ENCODE measurements at places on chromosomes 11 and 22.

- no peak for DNase-seq
These were observed 25.4 kb downstream of the PDGFB start for GRCh38 chr22:39219071-39220039.

- DNase-seq, result no peak
These were observed 28.9 kb upstream of the SLC25A1 start for GRCh38 chr22:19207401-19207808.

DNA sequence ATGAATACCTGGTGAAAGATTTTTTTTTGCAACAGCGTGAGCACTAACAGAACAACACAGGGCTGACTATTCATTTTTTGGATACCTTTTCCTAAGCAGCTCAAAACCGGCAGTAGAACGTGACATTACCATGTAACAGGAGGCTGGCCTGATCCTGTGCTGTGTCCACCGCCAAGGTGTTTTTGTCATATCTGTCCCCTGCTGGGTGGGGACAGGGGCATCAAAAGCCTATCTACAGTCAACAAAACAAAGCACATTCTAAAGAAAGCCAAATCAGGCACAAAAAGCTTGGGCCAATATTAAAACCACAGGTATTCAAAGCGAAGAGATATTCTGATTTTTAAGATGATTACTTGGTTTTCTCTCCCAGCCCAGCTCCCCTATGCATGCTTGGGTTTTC lies 151.2 kb downstream of the LRRC4C start:
- no peak for DNase-seq

DNA sequence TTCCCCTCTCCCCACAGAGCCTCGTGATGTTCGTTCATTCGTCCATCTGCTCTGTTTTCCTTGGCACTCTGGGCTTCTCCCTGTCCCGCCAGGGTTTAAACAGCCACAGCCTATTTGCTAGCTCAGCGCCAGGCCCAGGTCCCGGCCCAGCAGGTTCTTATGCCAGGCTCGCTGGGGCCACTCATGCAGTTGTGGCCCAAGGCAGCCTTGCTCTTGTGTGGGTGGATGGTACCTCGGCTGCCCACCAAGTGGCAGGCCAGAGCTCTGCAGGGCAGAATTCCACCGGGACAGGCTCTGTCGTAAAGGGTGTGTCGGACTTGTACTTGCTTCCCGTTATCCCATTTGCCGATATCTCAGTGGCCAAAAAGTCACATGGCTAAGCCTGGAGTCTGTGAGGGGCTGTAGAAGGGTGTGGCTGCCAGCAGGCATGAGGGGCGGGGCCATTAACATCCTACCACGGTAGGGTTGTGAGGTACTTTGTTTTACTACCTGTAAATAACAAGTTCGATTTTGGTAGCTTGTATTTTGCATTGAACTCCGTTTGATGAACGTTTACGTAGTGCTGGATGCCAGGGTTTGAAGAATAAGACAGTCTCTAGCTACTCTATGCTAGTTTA lies 7.9 kb downstream of the FAM118A start:
- DNase-seq, result peak; percentile 46
